Cerebellum (tissue), 4 donors: ENCODE measurements at places on chromosomes 3 and 15.

GRCh38 chr3:72820415-72820814 is 27.8 kb downstream of the SHQ1 start:
- peak; percentile 10 for DNase-seq

DNA sequence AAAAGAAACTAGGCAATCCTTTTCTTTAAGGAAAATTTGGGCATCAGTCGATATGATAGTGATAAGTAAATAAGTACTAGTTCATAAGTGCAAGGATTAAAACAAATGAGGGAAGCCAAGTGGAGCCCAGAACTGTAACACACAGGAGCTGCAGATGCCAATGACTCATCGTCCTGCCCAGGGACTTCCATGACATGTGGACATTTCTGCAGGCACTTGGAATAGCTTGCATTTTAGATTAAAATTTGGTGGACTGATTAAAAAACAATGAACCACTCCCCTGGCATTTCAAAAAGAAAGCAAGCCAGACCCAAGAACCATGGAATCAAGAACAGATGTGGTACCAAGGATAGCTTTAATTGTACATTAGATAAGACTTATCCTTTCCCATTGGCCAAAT is 2.9 kb downstream of the SAMD7 start:
- no peak for DNase-seq

GRCh38 chr3:189698811-189699210 is 67.6 kb downstream of the TP63 start:
- no peak for DNase-seq

DNA sequence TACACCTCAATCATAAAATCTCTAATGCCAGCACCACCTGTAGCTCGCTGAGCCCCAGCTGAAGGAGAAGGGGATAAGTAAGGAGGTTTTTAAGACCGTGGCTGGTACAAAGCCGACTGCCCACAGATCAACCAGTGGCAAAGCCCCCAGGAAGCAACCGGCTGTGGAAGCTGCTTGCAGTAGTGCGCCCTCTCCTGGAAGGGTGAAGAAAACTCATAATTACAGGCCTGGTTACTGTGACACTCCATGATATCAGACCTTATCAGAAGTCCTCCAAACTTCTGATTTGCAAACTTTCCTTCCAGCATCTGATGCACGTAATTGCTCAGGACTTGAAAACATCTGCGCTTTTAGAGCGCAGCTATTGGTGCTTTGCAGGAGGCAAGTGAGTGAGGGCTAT is 63.1 kb upstream of the MCTP2 start:
- no peak for DNase-seq
